ENCODE measurements at places on chromosomes 11 and 22. TPM values are rescaled to one million over a fixed set of nuclear protein-coding genes. Genes with fewer than 3 reads are reported as not detected.

DNA sequence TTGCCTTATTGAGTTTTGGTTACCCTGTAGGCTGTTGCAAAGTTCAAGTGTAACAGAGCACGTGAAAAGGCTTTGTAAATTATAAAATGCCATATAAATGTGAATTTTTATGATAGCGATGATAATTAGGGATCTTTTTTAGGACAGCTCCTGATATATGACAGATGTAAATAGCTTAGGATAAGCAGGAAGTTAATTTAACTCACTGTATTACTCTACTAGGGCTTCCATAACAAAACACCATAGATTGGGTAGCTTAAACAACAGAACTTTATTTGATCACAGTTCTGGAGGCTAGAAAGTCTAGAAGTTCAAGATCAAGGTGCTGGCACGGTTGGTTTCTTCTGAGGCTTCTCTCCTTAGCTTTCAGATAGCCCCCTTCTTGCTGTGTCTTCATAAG is 17.0 kb upstream of the PDE3B start:
- DNase-seq, result no peak

GRCh38 chr22:30040499-30041260 is 39.6 kb upstream of the HORMAD2 start:
- no peak for DNase-seq

DNA sequence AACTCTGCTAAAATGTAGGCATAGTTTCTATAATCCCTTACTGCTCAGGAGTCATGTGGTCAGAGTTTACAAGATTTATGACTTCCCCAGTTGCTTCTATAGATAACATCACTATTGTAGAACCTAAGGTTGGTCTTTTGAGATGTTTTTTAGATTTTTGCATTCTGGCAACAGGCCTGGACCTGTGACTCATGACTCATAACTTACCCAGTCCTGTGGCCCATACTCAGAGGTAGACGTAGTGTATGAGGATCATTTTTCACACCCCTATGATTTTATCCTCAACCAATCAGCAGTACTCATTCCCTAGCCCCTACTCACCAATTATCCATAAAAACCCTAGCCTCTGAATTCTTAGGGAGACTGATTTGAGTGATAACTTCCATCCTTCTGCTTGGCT is 384.4 kb upstream of the DDI1 start:
- DNase-seq, result no peak

Gene MRE11
- total RNA-seq, result 40.1 TPM

- DNase-seq, result no peak
These were observed 1.3 kb downstream of the PPP2R5B start for GRCh38 chr11:64925536-64926436.

GRCh38 chr11:13429288-13429687 is 33.7 kb downstream of the BTBD10 start:
- DNase-seq, result no peak

DNA sequence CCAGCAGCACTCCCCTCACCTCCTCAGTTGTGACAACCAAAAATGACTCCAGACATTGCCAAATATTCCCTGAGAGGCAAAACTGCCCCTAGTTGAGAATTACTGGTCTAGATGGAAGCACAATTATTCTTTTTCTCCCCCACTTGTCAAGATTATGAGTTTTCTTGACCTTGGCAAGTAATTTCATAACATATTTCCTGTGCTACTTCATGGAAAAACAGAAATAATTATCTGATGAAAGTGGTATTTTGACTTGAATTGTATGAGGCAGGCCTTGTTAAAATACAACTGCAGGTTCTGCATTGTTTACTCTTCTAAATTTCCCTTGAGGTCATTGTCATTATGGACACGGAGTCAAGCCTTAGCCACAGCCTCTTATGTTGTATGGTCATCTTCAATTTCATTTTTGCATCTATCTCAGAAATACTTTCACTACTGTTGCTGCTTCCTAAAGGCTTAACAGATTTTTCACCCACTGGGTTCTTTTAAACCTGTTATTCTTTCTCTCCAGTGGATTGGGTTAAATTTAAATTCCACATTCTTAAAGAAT is 32.2 kb upstream of the LDLRAD3 start:
- no peak for DNase-seq

Measured in H1 (cell line).